ENCODE measurements at places on chromosomes 1 and 21.

- no peak for DNase-seq
These were observed 396.2 kb downstream of the PLPP3 start for GRCh38 chr1:56183151-56183550.

DNA sequence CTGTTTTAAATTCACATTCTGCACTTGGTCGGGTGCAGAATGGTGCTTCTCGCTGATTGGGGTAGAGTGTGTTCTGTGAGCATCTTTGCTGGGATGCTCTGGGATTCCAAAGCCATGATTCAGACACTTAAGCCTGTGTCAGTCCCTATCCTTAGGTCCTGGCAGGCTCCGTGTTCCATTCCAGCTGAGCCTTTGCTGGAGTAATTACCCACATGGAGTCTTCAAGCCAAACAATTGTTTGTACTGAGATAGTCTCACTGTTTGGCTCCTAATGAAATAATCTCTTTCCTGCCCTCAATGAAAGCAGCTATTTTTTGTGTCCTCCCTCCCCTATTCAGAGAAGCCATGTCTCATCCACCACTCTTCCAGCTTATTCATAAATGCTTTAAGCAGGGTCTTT is 18.7 kb downstream of the SMAP2 start:
- no peak for DNase-seq

GRCh38 chr1:31666263-31666963 is 21.7 kb upstream of the PEF1 start:
- no peak for DNase-seq

GRCh38 chr1:201576914-201577313 is 38.0 kb downstream of the NAV1 start:
- no peak for DNase-seq

DNA sequence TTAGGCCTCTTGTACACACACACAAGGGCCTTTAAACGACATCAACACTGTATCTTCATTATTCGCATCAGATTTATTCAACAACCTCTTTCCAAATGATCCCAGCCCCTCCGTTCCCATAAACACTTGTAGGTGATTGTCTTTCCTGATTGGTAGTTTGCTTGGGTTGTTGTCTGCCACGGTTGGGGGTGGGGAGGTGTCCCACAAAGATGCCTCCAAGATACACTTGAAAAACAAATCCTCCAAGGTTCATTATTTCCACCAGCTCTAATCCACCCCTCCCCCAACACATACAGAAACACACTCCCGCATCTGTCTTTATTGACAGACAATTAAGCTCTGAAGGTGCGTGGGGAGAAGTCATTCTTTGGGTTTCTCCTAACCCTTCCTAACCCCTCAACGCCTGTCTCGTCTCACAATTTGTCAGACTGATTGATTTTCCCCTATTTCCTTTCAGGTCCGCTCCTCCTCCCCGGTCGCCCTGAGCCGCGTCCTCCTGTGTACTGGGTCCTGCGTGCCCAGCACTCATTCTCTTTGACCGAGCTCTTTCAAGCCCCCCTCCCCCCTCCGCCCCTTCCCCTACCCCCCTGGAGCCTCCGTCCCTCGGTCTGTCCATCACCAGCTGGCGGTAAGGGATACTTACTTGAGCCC is 1.4 kb downstream of the WDR26 start:
- DNase-seq, result no peak

- DNase-seq, result no peak
These were observed 163.3 kb downstream of the DHRS3 start for GRCh38 chr1:12454406-12455391.

GRCh38 chr21:41932576-41933312 is 21.1 kb downstream of the C2CD2 start:
- DNase-seq, result peak; percentile 25

GRCh38 chr1:34984435-34984792 is 733 bp downstream of the TMEM35B start:
- no peak for DNase-seq

DNA sequence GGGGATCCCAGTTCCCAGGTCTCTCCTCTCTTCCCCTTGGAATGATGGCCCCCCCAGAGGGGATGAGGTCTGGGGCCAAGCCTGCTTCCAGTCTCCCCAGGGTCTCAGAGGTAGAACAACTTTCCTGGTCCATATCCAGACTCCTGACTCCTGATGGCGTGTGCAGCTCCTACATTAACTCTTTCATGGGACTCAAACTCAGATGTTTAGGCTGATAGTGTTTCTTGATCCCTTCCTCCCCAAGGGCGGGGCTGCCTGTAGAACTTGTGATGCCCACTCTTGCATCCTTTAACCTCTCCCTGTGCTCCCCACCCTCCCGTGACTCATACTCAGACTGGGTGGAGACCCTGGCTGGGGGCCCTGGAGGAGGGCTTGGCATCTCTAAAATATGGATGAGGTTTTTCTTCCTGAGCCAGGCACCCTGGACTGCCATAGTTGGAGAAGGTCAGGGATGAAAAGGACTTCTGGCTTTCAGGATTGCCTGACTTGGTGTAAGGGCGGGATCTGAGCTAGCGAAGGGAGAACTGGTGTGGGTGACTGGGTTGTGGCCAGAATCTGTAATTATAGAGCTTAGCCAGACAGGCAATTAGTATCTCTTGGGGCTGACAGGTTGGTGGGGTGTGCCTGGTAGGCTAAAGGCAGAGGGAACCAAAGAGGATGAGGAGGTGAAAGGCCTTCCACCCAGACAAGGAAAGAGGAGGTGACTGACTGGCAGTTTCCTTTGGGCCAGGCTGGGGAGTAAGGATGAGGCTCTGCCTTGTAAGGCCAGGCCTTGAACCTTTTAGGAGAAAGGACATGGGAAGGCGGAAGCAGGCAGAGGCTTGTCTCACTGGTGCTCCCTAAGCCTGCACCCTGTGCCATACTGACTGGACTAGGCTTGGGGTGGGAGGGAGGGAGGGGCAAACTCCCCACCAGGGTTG is 1.5 kb downstream of the ATP8B2 start:
- no peak for DNase-seq
